ENCODE measurements at places on chromosomes 5 and 9.

DNA sequence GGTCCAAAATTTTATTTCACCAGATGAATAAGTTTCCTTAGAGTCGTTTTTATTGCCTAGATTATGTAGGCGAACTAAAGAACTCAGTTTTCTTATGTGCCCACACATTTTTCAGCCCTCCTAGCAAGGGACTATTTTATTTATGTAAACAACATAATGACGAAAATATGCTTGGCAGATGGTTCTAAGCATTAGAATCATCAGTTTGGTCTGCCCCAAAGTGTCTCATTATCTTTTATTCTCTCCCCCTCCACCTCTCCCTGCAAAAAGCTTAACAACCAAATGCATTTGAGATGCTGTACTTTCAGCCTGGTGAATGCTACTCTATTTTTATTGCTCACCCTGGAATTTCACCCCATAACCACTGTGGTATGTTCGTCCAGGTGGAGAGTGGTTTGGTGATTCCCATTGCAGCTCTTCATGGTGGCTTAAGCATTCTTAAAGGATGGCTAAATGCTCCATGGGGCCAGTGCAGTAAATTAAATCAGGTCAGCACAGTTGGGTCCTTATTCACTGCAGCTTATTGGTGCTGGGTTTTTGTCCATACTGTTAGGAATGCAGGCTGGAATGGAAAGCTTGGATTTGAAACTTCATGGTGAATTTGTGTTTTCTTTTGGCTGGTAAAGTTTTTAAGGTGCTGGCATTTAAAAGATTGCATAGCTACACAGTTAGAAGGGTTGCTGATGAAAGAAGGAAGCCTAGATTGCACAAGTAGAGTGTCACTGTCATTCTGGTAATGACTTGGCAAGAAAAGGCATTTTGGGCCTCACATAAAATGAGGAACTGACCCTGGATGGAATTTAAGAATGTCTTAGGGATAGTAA lies 39.2 kb downstream of the TLE4 start:
- peak; percentile 63 for DNase-seq

- DNase-seq: peak; percentile 75
These were observed 24.4 kb upstream of the GRPEL2 start for GRCh38 chr5:149320791-149321330.

GRCh38 chr5:94181895-94182294 lies 436.5 kb downstream of the KIAA0825 start:
- no peak for DNase-seq

- DNase-seq: no peak
These were observed 398.1 kb upstream of the IRX1 start for GRCh38 chr5:3197304-3198073.

DNA sequence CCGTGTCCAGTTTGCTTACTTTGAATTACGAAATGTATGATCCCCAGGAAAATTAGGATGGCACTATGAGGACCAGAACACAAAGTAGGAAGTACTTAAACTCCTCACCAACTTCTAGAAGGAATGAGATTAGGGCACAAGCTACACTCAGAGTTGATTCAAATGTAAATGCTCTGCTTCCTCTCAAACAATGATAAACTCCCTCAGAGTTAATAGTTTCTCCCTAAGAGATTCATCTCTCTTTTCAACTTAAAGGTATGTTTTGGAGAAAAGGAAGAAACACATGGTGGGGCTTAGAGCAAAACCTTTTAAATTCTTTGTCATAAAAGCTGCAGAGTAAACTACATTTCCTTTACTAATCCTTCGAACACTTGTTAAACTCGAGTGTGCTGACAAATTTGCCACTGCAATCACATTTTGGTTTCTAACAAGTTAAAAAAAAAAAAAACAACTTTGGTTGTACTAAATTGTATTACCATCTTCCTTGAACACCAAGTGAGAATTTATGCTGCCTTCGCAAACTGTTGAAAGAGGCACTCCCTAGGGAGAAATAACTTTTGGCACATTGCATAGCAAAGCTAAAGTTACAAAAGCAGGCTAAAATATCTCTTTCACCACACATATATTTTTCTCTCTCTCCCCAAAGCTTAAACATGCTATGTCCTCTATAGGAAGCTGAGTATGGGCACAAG lies 66.6 kb downstream of the DENND1A start:
- no peak for DNase-seq

- no peak for DNase-seq
These were observed 293.5 kb downstream of the ASTN2 start for GRCh38 chr9:117121316-117121715.

- no peak for DNase-seq
These were observed 221.4 kb downstream of the SPATA31D1 start for GRCh38 chr9:82209797-82210470.

GRCh38 chr5:154683101-154683880 lies 71.9 kb upstream of the LARP1 start:
- DNase-seq: no peak

DNA sequence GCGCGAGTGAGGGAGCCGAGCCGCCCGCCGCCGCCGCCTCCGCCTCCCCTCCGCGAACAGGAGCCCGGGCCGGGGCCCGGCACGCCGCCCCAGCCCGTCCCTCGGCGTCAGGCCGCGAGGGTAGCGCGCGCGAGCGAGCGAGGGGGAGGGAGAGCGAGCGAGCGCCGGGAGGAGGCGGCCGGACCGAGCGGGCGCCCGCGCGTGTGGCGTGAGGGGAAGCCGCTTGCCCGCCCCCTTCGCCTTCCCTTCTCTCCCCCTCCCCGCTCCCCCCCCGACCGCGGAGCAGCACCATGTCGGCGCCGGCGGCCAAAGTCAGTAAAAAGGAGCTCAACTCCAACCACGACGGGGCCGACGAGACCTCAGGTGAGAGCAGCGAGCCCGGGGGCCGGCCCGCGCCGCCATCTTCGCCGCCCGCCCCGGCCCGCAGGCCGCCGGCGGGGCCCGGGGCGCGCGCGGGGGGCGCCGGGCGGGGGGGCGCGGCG lies 312 bp downstream of the SET start:
- DNase-seq: no peak

- DNase-seq: no peak
These were observed 5.4 kb upstream of the B4GALT1 start for GRCh38 chr9:33172256-33173238.

DNA sequence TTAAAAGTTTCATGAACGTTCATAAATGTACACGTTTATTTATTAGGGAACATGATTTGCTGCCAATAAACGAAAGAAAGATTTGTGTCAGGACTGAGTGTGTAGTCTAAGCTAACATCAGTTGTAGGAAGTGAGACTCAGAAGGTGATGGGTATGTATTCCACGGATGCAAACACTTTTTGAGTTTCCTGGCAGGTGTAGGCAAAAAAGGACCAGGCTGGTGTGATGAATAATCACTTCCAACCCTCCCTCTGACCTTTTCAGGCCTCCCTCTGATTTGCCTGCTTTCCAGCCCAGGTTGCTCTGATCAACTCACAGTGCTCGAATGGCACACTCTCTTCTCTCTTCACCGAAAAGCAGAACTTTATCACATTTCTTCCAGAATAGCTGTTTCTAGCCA lies 51.8 kb downstream of the BASP1 start:
- no peak for DNase-seq

GRCh38 chr9:123394291-123395235 lies 38.6 kb downstream of the CRB2 start:
- no peak for DNase-seq

DNA sequence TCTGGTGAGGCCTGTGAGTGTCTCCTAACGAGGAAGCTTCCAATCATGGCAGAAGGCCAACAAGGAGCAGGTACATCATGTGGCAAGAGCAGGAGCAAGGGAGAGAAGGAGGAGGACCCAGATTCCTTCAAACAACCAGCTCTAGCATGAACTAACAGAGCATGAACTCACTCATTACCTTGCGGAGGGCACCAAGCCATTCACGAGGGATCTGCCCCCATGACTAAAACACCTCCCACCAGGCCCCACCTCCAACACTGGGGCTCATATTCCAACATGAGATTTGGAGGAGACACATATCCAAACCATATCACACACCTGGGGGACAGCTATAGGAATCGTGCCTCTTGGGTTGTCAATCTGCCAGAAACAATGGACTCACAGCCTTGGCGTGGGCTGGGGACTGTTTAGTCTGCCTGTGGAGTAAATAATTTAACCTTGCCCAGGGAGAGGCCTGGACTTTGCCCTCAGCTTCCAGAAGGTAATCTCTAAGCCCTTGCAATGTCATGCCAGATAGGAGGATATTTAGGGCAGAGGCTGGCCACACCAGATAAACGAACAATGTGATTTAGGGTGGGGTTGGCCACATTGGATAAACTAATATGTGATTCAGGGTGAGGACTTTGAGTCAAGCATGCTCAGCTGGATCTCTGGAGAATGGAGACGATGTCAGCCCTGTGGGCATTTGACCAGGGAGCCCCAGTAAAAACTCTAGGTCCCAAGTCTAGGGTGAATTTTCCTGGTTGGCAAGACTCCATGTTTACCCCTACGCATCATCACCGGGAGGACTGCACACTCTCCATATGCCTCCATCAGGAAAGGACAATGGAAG lies 13.6 kb upstream of the VDAC1 start:
- no peak for DNase-seq

GRCh38 chr9:133700819-133701320 lies 37.3 kb downstream of the SARDH start:
- DNase-seq: no peak

GRCh38 chr9:12818431-12819000 lies 43.7 kb downstream of the LURAP1L start:
- no peak for DNase-seq

DNA sequence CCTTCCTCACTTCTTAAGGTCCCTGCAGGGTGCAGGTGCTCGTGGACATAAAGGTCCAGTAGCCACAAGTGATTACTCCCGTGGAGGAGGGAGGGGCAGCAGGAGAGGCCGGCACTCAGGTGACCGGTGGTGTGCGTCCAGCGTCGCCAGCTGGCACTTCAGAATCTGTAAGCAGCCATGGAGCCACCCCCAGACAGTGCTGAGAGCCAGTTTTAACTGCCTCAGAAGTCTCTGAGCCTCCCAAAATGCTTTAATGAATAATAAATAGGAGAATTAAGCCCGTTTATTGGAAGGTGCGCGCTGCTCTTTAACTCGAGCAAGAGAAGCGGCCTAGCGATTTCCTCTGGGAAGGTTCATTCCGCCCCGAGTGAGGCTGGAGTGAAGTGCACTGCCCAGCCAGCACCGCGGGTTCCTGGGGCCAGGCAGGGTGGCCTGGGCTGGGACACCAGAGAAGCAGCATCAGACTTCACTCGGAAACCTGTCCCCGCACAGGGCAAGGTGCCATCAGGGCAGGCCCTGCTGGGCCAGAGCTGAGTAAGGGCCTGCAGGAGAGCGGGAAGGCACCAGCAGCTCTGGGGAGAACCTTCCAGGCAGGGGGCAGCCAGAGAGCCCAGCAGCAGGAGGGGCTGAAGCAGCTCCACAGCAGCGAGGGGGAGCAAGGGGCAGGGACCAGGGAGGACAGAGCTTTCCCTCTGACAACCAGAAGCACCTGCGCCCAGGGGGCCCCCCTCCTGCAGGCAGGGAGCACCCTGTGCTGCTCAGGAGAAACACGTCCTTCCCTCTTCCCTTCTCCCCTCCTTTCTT lies 61.2 kb downstream of the VAV2 start:
- no peak for DNase-seq

GRCh38 chr5:134524826-134525682 lies at the start of gene JADE2:
Gene JADE2, plus strand, starts transcription at chr5:134525670. Its CDS starts 10,188 bp downstream, at chr5:134535858.
- peak; percentile 68 for DNase-seq

DNA sequence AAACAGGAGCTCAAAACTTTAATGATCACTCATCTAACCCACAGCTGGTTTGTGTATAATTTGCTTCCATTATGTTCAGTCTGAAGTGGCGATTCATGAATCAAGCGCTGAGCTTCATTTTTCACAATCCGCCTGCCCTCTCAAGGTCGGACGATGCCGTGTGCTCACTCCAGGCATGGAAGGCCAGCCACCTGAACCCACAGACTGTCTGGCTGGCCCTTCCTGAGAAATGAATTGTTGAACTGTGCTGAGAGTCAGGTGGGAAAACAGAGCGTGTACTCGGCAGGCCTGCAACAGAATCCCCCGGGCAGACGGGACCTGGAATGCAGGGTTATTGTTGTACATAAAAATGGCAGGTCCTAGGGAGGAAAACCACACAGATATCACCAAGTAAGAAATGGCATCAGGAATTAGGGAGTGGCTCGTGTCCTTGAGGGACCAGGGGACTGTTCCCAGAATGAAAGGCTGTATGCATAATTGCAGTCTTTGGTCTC lies 375.7 kb downstream of the IRX2 start:
- no peak for DNase-seq

GRCh38 chr5:11273180-11273903 lies 512.3 kb upstream of the DAP start:
- no peak for DNase-seq

- no peak for DNase-seq
These were observed 14.9 kb upstream of the SCGB3A2 start for GRCh38 chr5:147863454-147864158.

DNA sequence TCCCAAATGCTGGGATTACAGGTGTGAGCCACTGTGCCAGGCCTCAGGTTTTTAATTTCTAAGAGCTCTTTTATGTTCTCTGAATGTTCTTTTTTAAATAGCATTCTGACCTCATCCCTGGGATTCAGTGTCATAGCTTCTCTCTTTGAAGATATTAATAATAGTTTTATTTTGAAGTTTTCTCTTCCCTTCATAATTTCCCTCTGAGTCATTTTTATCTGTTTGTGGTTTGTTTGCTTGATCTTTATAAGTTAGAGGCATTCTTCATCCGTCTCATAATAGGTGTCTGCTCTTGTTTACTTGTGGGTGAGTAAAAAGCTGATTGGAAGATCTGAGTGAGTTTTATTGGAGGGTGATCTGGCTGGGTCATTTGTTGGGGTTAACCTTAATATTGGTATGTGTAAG lies 12.5 kb upstream of the MAMDC2 start:
- peak; percentile 58 for DNase-seq

DNA sequence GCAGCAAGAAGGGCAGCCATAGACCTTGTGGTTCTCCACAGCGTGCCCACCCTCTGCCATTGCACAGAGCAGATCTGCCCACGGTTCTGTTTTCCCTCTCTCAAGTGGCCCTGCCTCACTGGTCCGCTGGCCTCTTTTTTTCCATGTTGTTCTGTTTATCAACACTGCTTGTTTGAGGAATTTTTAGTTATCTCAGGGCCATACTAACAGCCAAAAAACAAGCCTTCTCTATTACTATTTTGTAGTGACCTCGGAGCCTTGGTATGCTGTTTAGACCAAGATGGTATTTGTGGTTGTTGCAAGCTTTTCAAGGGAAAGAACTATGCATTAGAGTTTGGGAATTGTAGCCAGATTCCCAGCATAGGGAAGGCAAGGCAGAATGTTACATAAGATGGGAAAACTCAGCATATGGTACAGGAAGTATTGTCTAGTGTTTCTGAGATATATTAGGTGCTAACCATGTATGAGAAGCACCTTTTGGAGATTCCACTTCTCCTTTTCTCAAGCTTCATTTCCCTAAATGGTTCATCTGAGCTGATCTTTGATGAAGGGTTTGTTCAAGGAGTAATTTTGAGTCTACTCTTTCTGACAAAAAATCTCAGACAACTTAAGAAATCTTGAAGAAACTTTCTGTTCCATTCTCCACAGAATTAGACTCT lies 54.3 kb downstream of the NUP214 start:
- DNase-seq: no peak

- no peak for DNase-seq
These were observed 128.6 kb downstream of the PJA2 start for GRCh38 chr5:109281136-109281690.

- DNase-seq: no peak
These were observed 8.5 kb downstream of the GGTA1 start for GRCh38 chr9:121491111-121491510.

- DNase-seq: no peak
These were observed 125.5 kb downstream of the PALM2AKAP2 start for GRCh38 chr9:109905472-109905871.

GRCh38 chr5:137890845-137891244 lies 1.6 kb downstream of the PKD2L2 start:
- no peak for DNase-seq

All from H54 (cell line).